ENCODE measurements at places on chromosomes 1 and 21.

DNA sequence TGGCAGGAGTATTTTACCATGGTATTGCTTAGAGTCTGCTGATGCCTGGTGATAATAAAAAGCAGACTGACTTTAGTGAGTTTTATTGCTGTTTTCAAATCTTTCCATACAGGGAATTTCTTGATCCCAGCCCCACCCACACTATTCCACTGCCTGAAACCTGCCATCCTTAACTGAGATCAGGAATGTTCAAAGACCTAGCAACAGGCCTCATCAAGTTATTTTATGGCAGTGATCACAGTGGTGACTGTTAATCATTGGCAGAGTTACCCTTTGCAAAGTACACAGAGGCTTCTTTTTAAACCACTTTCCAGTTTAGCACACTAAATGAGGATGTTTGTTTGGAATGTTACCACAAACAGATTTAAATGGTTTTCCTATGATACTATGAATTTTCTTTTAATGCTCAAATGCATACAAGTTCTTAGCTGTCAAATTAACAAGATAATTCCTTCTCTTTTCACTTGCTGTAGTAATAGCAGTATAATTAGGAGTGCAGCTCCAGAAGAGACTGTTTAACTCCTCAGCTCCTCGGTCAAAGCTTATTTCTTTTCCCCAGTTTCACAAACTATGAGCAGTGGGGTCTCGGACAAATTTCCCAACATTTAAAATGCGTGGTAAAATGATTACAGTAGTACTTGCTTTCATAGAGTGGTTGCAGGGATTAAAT is 69.9 kb upstream of the USP25 start:
- DNase-seq = no peak

DNA sequence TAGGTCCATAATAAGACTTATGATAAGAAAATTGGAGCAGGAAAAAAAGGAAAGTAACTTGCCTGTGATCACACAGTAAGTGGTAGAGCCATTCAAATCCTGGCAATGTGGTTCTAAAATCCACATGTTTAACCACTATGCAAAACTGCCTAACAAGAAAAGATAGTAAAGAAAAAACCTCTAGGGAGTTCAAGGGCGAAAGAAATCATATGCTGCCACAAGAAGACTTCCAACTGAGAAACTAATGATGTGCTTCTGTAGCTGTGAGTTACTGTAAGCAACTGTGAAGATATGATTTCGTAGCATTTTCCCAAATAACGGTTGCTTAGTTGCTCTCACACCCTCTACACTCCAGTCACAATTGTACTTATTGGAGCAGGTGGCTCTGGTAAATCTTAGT is 20.9 kb upstream of the LYPLAL1 start:
- no peak for DNase-seq

- DNase-seq = no peak
These were observed 132.8 kb downstream of the CLIC6 start for GRCh38 chr21:34801519-34802132.

- DNase-seq = no peak
These were observed 39.1 kb downstream of the TYW3 start for GRCh38 chr1:74771913-74772515.

DNA sequence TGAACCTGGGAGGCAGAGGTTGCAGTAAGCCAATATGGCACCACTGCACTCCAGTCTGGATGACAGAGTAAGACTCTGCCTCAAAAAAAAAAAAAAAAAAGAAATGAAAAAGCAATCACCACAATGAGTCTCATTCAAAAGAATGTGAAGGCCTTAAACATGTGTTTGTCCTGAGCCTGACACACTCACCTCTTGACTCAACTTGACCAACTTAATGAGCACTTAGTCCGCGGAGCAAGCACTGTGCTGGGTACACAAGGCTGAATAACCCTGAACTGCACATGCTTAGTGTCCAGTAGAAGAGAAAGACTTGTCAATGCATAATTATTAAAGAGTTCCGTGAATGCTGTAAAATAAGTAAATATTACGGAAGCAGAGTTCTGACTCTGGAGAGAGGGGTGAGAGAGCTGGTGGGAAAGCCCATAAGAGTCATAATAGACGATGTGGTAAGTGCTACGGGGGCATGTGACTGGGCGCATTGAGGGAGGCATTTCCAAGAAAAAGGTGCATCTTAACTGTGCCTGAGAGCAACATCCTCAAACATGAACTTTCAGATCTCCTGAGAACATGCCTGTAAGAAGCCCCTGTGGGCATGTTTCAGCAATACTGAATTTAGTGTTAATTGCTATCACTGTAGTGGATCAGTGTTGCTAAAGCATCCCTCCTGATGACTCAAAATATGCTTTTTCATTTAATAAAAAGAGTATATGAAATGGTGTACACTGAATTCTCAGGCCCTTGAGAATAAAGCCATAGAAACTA is 27.2 kb downstream of the MCOLN2 start:
- DNase-seq = no peak

DNA sequence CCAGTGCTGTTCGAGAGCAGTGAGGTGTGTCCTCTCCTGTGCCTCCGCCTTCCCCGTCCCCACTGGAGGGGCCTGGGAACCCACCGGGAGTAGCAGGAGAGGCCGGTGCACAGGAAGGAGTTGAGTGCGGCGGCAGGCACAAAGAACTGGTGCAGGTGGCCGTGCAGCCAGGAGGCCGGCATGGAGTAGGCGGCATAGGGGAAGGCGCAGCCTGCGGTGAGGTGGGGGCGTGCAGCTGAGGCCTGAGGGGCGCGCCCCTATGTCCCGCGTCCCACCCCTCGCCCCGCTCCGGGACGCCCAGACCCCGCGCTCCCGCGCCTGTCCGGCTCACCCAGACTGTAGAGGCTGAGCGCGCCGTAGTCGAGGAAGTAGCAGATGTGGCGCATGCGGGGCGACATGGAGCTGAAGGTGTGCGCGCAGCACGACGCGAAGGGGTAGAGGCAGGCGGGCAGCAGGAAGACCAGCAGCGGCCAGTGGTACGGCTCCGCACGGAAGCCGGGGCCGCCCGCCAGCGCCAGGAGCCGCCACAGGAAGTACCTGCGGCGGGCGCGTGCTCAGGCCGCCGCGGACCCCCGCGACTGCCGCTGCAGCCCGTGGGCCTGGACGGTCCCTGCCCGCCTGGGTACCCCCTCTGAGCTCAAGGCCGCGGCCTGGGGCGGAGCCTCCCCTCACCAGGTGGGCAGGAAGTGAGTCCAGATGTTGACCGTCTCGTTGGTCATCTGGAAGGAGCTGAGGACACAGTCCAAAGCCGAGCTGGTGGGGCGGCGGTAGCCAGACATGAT is 2.2 kb downstream of the PAQR6 start:
- peak; percentile 52 for DNase-seq

- no peak for DNase-seq
These were observed 184.4 kb upstream of the GALNT2 start for GRCh38 chr1:229882621-229883020.

- no peak for DNase-seq
These were observed 34.1 kb downstream of the DOP1B start for GRCh38 chr21:36190736-36191135.

All from T-helper 1 cell (primary cell).